ENCODE measurements at places on chromosomes 5 and 9.
A peak's percentile ranks its signal among the peaks of the same experiment; 100 is the strongest.

- DNase-seq = no peak
Measured at GRCh38 chr5:153402550-153402949, 87.9 kb upstream of the GRIA1 start.

GRCh38 chr5:56375011-56375410 is 141.9 kb upstream of the ANKRD55 start:
- DNase-seq = no peak

DNA sequence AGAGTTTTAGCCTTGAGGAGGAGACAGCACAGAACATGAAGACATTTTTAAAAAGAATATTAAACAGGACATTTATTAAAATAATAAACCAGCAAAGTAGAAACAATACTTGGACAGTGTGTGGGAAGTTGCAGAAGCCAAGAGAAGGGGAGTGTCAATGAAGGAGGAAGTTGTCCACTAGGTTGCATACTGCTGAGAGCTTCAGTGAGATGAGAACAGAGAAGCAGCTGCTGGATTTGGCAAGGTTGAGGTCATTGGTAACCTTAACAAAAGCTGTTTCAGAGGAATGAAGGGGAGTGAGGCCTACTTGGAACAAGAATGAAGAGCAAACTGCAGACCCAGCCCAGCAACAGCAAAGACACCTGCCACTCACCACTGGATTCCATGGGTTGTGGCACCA is 11.4 kb downstream of the BHMT start:
- DNase-seq = no peak

DNA sequence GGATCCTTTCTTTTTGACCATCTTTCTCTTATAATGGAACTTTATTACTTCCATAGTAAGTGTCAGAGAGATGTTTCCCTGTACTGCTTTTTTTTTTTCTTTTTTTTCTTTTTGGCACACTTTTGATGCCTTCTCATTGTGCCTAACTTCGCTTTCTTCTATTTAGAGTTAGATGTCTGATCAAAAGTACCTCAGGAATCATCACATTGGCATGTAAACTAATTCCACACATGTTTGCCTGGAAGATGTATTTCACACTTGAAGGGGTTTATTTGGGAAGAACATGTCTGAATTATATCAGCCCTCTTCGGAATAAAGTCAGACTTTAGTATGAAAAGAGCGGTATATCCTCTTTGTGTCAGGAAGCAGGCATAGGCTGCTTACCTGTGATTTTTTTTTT is 35.1 kb downstream of the SMARCA2 start:
- no peak for DNase-seq

- no peak for DNase-seq
Measured at GRCh38 chr9:33106372-33106771, 29.9 kb upstream of the SMU1 start.

- no peak for DNase-seq
Measured at GRCh38 chr5:96562614-96563013, 99.6 kb upstream of the CAST start.

DNA sequence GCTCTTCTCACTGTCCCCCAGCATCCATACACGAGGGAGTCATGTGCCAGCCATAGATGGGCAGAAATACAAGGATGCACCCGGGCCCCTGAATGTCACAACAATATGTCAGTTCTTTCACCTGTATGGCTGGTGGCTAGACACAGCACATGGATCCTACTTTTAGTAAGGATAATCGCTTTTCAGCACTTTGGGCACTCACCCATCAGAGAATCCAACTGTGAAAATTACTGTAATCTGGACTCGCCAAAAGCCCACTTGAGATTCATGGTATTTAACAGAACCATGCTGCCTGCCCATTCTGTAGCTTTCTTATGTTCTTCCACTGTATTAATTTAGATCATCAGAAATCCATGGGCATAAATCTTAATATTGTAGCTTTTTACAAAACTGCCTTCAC is 124.8 kb downstream of the FRMD3 start:
- no peak for DNase-seq

DNA sequence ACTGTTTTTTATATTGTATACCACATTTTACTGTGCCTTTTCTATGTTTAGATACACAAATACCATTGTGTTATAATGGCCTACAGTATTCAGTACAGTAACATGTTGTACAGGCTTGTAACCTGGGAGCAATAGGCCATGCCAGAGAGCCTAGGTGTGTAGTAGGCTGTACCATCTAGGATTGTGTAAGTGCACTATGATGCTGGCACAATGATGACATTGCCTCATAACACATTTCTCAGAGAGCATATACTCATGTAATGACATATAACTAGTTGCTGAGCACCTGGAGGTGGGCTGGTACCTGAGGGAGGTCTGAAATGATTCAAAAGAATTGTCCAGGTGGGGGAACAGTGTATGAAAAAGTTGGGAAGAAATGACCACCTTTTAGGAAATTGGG is 13.9 kb downstream of the TTC39B start:
- DNase-seq = no peak

DNA sequence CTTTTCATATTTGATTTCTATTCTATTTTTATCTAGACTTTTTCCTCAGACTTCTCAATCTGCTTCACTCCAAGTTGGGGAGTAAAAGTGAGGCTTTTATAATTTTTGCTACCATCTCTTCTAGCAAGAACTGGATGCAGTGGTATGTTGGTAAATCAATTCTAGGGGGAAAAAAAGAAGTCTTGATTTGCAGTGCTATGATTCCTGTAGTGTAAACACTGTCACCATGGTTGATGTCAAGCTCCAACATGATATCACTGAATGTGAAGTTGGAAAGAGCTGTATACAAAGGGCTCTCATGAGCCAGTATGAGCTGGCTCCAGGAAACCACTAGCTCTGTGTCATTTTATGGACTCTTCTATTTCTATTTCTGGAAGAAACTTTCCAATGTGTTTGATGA is 439.2 kb downstream of the NTRK2 start:
- no peak for DNase-seq

DNA sequence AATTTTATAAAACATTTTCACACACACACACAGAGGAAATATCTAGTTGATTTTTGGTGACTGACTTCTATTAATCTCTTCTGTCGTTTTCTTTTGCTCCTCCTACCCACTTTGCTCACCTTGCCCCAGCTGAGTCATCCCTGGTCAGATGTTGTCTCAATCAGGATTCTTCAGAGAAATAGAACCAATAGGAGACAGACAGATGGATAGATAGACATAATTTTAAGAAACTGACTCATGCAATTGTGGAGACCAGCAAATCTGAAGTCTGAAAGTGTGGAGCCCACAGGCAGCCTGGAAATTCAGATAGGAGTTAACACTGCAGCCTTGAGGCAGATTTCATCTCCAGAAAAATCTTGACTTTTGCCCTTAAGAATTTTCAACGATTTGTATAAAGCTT is 37.0 kb upstream of the PIK3R1 start:
- no peak for DNase-seq

GRCh38 chr9:131590907-131591844 is 45.9 kb downstream of the PRRT1B start:
- peak; percentile 80 for DNase-seq
